ENCODE measurements at places on chromosomes 4 and X. TPM values are rescaled to one million over a fixed set of nuclear protein-coding genes. Genes with fewer than 3 reads are reported as not detected.

NAP1L2 gene
- 2.1 TPM for total RNA-seq

SSX1 gene
- not detected for total RNA-seq

CPLX1 gene
- 2.6 TPM for total RNA-seq

NCAPG gene
- total RNA-seq = 62.7 TPM

TRMT2B gene
- total RNA-seq = 22.7 TPM

TEX13C gene
- not detected for total RNA-seq

NDUFC1 gene
- 32.2 TPM for total RNA-seq

ITIH6 gene
- total RNA-seq = not detected

SORBS2 gene
- total RNA-seq = not detected

CCDC158 gene
- total RNA-seq = not detected

TMSB15B gene
- 8.6 TPM for total RNA-seq

MTMR8 gene
- 5.2 TPM for total RNA-seq

PPP1R3F gene
- 10.8 TPM for total RNA-seq

TRO gene
- 0.91 TPM for total RNA-seq

TRPC5OS gene
- total RNA-seq = not detected

HMX1 gene
- total RNA-seq = not detected

UBQLN2 gene
- total RNA-seq = 81.9 TPM

GJB1 gene
- total RNA-seq = not detected

ALAS2 gene
- not detected for total RNA-seq

TBC1D8B gene
- total RNA-seq = 0.55 TPM

TMPRSS11B gene
- not detected for total RNA-seq

CCNB3 gene
- 0.25 TPM for total RNA-seq

BMP3 gene
- total RNA-seq = not detected

CYTL1 gene
- total RNA-seq = not detected

POU4F2 gene
- total RNA-seq = not detected

C4orf54 gene
- total RNA-seq = not detected

LRRC66 gene
- total RNA-seq = 0.12 TPM

ACE2 gene
- total RNA-seq = not detected

HSD17B13 gene
- 0.26 TPM for total RNA-seq

MAGEA8 gene
- total RNA-seq = not detected

FAM184B gene
- total RNA-seq = not detected

PNMA5 gene
- 0.12 TPM for total RNA-seq

RAB40AL gene
- 0.53 TPM for total RNA-seq

PPP2R3B gene
- total RNA-seq = 35.1 TPM

PAGE5 gene
- not detected for total RNA-seq

IL9R gene
- total RNA-seq = 21.9 TPM

WDFY3 gene
- not detected for total RNA-seq

PWWP3B gene
- total RNA-seq = not detected

MTHFD2L gene
- total RNA-seq = 7.4 TPM

TMEM47 gene
- not detected for total RNA-seq

OPRPN gene
- total RNA-seq = not detected

IL21 gene
- total RNA-seq = 0.50 TPM
